ENCODE measurements at places on chromosomes 4 and X.

- DNase-seq, result no peak
Observed at GRCh38 chr4:108777388-108777787, 14.5 kb upstream of the ETNPPL start.

DNA sequence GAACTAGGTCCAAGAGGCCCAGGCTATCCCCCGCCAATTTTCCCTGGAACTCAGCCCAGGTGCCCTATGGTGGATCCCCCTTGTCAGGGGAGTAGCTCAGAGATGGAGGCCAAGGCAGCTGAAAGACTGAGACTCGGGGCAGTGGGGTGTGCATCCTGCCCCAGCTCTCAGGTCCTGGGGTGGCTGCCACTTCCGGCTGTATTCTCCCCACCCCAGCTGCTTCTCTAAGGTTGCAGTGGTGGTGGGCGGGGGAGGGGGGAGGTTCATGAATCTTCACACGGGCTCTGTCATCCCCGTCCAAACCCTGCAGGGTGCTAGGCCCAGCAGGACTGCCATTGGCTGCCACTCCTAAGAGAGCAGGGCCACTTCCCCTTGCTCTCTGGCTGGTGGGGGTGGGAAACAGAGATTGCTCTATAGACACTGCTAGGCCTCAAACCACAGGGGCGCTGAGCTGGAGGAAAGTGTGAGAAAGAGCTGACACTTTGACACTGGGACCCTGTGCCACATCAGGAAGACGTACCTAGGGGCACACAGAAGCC lies 1.5 kb downstream of the SASH3 start:
- peak; percentile 32 for DNase-seq

DNA sequence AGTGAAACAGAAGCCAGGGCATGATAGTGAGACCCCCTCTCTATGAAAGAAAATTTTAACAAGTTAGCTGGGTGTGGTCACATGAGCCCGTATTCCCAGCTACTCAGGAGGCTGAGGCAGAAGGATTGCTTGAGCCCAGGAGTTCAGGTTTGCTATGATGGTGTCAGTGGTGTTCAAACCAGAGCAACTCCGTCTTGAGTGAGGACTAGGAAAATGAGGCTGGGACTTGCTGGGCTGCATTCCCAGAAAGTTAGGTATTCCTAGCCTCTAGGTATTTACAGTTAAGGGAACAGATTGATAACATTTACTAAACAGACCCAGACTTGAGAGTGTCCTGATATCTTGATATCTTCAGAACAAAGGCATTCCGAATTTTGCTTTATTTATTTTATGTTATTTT lies 37.0 kb upstream of the NOCT start:
- no peak for DNase-seq

DNA sequence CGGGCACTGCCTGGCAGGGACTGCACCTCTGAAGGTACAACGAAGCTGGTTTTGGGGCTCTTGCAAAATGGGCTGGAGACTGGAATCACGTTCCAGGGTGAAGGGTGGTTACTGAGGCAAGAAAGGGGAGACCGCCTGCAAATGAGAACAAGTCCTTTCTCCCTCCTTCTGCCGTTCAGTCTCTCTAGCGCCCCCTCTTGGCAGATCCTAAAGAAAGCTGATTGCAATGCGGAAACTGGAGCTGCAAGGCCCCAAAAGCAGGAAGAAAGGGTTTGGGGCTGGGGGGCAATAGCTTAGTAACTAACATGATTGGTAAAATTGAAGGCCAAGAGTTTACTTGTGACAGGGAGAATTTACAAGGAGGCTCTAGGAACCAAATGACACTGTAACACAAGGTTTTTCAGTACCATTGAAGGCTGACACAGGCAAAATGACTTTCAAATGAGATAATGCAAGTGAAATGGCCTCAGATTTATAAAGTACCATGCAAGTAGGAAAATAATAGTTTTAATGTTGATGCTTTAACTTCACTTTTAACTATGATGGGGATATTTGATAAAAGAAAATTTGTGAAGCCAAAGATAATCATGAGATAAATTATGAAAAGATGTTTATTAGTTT lies 222.7 kb upstream of the HAND2 start:
- DNase-seq, result no peak

DNA sequence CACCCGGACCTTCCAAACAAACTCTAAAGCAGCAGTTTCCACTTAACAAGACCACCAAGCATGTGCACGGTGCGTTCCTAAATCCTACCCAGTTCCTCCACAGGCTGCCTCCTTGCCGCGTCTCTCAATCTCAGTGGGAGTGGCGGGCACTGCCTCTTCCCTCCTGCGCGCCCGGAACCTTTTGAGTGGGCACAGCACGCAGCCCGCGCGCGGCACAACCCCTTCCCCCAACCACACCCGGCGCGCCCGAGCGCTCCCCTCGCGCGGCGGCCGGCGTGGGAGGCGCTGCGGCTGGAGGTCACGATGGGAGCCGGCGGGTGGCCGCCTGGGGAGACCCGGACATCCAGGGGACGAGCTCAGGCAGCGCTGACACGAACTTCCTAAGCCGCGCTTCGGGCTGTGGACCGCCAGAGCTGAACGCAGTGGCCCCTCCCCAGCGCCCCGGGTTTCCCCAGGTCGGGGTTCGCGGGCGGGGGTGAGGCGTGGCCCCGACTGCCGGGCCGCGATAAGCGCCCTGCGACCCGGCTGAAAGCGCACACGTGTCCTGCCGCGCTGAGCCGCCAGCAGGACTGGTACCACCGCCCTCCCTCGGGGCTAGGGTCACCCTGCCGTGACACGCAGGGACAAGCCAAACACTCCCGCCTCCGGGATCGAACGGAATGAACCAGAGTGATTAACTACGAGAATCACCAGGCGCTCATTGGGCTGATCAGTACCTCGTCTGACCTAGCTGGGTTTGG lies at the start of gene ABCG2:
Gene ABCG2 (minus strand): TSS at position 151 of the 740 bp plus-strand sequence. CDS start 18,644 bp downstream, outside the sequence.
- no peak for DNase-seq

GRCh38 chr4:7524064-7524682 lies 89.4 kb upstream of the PSAPL1 start:
- no peak for DNase-seq

DNA sequence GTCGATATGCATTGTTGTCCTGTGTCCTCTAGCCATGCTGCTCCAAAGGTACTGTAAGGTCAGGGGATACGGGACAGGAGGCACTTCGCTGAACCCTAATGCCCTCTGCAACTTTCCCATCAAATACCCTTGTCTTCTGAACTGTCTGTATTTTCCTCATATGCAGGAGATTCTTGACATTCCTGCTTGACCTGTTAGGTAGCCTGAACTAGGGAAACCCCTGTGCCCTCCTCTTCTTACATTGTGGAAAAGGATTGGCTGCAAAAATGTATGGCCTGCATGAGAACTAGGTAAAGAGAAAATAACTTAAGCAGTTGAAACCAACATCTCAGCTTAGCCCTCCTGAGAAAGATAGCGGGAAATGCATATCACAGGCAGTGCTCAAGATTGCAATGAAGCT lies 11.4 kb downstream of the RTL8B start:
- no peak for DNase-seq

DNA sequence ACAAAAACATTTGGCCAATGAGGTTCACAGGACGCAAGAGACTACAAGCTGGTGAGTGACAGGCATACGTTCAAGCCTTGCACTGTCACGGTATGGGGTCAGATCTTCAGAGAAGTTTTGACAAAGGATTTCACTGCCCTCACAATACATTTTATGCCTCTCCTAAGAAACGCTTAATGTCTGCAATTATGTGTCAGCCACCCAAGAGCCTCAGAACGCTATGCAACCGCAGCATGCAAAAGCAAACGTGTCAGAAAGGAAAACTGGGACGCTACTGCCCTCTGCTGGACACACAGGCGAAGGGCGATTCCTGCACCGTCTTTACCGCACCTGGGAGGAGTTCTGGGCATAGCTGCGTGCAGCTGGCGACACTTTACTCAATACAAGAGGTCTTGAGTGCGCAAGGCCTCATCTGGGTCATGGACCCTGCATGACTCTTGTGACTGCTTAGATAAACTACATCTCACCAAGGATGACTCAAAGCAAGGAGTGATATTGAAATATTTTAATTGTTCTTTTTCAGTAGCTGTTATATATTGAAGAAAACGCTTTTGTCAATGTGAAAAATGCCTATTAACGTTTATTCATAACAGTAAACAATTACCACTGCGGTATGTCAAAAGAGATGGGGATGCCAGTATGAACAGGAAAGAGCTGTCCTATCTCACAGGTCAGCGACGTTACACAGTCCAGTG lies 147.6 kb upstream of the FRG1 start:
- no peak for DNase-seq

DNA sequence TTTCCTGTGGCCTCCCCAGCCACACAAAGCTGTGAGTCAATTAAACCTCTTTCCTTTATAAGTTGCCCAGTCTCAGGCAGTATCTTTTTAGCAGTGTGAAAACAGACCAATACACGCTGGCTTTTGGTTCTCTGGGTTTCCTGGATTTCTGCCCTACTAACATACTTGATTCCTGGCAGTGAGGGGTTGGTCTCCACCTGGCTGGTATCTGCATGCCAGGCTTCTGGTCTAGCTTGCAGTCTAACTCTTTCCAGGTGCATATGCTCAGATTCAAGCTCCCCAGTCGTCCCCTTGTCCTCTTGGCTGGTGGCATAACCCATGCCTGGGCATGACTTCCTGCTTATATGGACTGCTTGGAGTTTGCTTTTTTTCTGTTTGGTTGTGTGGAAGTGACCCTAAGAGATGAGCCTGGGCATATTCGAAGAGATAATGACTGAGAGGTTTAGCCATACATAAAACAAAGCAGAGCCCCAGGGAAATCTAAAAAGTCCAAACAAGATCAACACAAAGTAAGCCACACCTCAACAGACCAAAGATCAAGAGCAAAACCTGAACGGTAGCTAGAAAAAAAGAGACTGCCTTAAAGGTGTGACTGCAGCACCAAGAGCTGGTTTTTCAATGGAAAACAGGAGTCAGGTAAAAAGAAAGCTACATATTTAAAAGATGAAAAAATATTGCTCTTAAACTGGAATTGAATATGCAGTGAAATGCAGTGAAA lies 102.1 kb upstream of the STS start:
- no peak for DNase-seq

- DNase-seq, result no peak
Observed at GRCh38 chr4:107115185-107115847, 79.2 kb upstream of the DKK2 start.

- DNase-seq, result no peak
Observed at GRCh38 chr4:74534936-74535335, 90.0 kb downstream of the AREG start.

DNA sequence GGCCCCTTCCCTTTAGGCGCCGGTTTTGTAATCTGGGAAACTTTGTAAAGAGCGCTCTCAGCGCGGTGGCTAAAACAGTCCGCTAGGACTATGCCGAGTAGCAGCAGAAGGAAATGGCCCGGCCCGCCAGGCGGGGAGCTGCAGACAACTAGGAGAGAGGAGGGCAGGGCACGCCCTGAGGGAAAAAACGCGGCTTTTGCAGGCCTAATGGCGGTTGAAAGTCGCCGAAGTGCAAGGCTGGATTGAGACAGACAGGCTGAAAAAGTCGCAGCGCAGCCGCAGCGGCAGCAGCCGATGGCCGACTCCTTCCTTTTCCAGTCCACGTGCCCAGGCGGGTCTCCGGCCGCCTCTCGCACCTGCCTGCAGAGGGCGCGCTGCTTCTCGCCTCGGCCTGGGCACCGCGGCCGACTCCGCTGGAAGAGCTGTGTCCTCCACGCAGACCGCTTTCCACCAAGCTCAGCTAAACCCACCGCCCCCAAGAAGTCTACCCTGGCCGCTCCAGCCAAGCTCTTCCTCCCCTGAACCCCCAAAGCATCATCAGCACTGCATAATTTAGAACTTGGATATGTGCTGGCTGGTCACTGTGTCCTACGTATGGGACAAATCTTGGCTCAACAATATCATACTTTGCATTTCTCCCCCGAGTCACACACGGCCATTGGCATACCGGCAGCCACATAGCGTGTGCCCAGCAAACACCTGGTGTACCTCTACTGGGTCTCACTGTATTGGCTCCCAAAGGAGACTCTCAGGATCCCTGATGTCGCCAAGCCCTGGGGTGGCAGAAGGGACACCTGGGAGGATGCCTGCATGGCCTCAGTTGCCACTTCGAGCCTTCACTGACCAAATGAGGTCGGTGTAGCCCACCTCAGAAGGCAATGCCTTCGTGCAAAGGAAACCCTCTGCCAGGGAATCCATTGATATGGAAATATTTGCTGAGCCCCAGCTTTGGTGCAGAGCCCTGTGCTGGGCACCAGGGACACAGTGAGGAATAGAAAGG lies 14.5 kb downstream of the SLC25A5 start:
- DNase-seq, result peak; percentile 37

GRCh38 chrX:153459986-153460385 lies 10.4 kb downstream of the HAUS7 start:
- no peak for DNase-seq

DNA sequence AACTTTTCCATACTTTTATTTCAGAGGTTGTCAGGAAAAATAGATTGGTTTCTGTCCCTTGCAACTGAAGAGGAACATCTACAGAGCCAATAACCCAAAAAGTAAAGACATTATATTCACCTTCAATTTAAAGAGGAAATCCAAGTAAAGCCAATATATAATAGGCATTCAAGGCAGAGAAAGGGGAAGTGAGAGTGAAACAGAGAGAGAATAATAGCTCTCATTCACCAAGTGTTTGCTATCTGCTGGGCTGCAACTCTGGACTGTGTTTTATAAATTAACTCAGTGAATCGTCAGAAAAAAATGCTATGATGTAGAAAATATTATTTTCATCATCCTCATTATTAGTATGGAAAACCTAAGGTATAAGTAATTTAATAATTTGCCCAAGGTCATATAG lies 448.5 kb downstream of the TRAM1L1 start:
- DNase-seq, result no peak

- no peak for DNase-seq
Observed at GRCh38 chrX:68901519-68901918, 72.7 kb downstream of the EFNB1 start.
